ENCODE measurements at places on chromosomes 1 and 21.

- DNase-seq = no peak
These were observed 88.5 kb upstream of the GPR88 start for GRCh38 chr1:100449477-100449876.

GRCh38 chr1:41898191-41898713 lies 20.5 kb downstream of the HIVEP3 start:
- DNase-seq = no peak

DNA sequence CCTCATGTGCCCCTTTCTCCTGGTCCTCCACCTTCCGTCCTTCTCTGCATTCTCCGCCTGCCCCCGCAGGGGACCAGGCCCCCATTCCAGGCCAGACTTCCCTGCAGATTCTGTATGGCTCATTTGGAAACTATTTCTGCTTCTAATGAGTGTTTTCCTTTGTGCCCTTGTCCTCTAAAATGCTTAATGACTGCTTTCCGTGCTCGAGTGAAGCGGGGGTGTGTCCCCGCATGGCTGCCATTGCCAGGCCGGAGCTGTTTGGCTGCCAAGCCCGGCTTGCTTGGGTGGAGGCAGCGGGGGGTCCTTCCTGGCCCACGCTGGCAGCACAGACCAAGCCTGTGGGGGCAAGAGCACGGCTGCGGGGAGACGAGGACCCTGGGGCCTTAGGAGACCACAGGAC lies 299.3 kb upstream of the VAMP3 start:
- DNase-seq = no peak

GRCh38 chr21:30209601-30210000 lies 6.3 kb downstream of the CLDN8 start:
- DNase-seq = no peak

DNA sequence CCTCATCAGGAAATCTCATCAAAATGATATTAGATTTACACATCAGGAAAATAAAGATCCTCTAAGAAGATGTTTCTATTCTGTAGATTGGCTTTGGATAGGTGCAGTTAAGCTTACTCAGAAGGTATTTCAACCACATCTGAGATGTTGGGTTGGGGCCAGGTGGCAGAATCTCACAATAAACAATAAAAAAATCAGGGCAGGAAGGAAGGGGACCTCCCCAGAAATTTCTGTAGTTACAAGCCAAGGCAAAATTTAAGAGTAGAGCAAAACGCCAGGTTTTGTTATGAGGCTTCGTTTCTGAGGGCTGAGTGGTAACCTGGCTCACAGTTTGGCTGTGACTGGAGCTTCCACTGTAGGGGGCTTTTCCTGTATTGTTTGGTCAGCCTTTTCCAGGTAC lies 84.8 kb downstream of the HUNK start:
- no peak for DNase-seq

DNA sequence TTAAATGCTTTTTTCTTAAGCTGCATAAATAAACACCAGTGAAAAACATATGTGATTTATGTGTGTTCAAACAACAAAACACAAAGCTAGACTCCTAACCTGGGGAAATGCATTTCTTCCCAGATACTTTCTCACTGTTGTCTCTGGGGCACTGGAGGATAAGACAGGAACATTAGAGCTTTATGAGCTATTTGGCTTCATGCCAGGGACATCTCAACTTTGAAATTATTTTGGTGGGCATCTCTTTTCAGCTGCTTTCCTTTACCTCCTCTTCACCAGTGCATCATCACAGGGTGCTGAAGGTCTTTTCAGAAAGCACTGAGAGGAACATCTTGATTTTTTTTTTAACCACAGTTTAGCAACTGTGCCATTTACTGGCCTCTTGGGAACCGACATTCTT lies 212.9 kb downstream of the DNM3 start:
- DNase-seq = no peak

DNA sequence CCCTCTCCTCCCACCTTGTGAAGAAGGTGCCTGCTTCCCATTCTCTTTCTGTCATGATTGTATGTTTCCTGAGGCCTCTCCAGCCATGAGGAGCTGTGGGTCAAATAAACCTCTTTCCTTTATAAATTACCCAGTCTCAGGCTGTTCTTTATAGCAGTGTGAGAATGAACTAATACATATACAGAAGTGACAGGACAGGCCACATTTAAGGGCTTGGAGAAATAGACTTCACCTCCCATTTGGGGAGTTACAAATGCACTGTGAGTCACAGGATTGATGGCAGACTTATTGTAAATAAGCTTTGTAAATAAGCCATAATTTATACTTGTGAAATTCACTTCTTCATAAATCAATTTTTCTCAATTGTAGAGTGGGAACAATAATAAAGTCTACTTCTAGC lies 543.3 kb downstream of the LRRIQ3 start:
- no peak for DNase-seq

DNA sequence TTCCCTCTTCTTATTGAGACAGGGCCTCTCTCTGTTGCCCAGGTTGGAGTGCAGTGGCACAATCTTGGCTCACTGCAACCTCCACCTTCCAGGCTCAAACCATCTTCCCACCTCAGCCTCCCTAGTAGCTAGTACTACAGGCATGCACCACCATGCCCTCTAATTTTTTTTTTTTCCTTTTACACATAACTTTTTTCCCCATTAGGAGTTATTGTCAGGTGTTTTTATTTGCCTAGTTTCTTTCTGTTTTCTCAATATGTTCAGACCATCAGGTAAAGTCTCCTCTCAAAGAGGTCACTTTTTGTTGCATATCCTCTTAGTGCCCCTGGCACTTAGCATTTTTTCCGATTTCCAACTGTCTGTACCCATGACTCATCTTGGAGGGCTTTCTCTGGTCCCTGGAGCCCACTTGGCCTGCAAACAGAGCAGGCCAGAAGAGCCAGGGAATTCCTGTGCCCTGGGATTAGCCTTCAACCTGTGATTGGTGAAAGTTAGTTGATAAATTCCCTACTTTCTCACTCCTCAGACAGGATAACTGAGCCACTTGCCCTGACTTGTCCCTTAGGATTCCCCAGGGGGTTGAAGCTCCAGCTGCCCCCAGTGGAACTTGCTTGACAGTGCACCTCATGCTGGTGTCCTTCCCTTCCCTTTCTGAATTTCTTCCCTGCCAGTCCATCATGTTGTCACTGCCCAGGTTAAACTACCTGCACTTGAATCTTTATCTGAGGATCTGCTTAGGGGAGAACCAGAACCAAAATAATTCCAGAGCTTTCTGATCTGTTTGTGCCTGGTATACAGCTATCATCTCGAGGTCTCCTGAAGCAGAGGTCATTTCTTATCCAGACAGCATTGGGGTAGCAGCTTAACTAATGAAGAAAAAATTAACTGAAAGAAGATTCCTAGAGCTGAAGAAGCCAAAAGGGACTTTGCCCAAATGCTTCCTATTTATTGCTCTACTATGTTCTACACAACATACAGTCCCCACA lies 2.4 kb downstream of the NTPCR start:
- DNase-seq = no peak

Data from HS-5 (cell line).